ENCODE measurements at places on chromosomes 11 and 22. TPM values are rescaled to one million over a fixed set of nuclear protein-coding genes. Genes with fewer than 3 reads are reported as not detected.

- H3K4me3 ChIP-seq = no peak overlapping the region
- H3K4me1 ChIP-seq = no peaks in the 10 kb centered on the region
- no peaks in the 10 kb centered on the region for H3K27me3 ChIP-seq
Measured at GRCh38 chr22:44068422-44069191, 44.5 kb downstream of the PARVB start.

DNA sequence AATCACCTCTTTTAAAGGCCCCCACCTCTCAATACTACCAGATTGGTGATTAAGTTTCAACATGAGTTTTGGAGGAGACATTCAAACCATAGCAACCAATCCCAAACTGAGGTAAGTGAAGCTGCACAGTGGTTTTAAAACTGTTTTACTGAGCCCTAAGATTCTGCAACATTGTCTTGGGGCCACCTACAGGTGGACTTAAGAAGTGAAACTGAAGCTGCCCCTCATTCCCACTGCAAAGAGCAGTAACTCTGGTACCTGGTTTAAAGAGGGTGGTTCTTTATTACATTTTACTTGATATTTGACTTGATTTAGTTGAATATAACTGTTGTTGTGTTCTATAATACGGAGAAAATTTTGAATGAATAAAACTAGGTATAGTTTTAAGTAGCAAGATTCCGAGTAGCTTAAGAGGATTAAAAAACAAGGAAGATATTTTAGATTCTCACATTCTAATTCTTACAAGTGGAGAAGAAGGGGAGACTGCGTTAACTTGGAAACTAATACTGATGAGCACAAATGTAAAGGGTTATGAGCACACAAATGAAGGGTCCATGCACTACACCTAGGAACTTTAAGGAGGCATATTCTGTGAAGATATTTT is 26.7 kb downstream of the SYT9 start:
- no peaks in the 10 kb centered on the region for H3K27me3 ChIP-seq
- H3K4me3 ChIP-seq = no peak overlapping the region
- no peak overlapping the region for H3K27ac ChIP-seq
- DNase-seq = no peak

GRCh38 chr11:132174362-132175255 is 804.2 kb downstream of the NTM start:
- H3K27me3 ChIP-seq = no peaks in the 10 kb centered on the region
- DNase-seq = no peak
- no peak overlapping the region for H3K4me3 ChIP-seq
- no peaks in the 10 kb centered on the region for H3K4me1 ChIP-seq
- no peaks in the 10 kb centered on the region for H3K36me3 ChIP-seq

GRCh38 chr22:40009951-40010671 is 15.4 kb downstream of the FAM83F start:
- no peak overlapping the region for H3K4me3 ChIP-seq
- H3K27ac ChIP-seq = no peak overlapping the region
- peaks cover 12% of the 10 kb centered on the region for H3K4me1 ChIP-seq
- no peaks in the 10 kb centered on the region for H3K36me3 ChIP-seq
- no peaks in the 10 kb centered on the region for H3K27me3 ChIP-seq

- peak overlapping the region; percentile 59 for H3K27ac ChIP-seq
- H3K4me3 ChIP-seq = no peak overlapping the region
- no peaks in the 10 kb centered on the region for H3K4me1 ChIP-seq
Measured at GRCh38 chr22:17587629-17588028, 24.3 kb downstream of the SLC25A18 start.

DNA sequence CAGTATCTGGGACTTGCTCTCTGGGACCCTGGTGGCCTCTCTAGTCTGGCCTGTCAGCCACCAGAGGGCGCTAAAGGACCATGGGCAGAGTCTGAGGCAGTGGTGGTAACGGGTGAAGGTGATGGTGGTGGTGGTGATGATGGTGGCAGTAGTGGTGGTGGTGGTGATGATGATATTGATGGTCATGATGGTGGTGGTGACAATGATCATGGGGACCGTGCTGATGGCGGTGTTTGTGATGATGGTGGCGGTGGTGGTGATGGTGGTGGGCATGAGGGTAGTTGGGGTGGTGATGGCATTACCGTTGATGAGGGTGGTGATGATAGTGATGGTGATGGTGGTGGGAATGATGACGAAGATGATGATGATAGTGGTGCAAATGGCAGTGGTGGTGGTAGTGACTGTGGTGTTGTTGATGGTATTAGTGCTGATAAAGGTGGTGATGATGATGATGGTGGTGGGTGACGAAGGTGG is 16.0 kb downstream of the TRPM5 start:
- H3K4me1 ChIP-seq = no peaks in the 10 kb centered on the region
- peak; percentile 67 for DNase-seq
- no peak overlapping the region for H3K4me3 ChIP-seq
- H3K36me3 ChIP-seq = no peaks in the 10 kb centered on the region

DNA sequence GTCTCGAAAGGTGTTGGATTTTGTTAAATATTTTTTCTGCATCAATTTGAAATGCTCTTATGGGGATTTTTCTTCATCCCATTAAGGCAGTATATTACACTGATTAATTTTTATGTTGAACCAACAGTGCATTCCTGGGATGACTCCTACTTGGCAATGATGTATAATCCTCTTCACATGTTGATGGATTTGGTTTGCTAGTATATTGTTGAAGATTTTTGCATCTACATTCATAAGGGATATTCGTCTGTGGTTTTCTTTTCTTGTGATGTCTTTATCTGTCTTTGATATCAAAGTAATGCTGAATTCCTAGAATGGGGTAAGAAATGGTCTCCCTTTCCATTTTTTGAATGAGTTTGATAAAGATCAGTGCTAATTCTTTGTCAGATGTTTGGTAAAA is 18.7 kb upstream of the SLC35C1 start:
- H3K36me3 ChIP-seq = no peaks in the 10 kb centered on the region
- DNase-seq = no peak

- H3K27ac ChIP-seq = peak overlapping the region; percentile 21
- H3K27me3 ChIP-seq = no peaks in the 10 kb centered on the region
- H3K4me1 ChIP-seq = no peaks in the 10 kb centered on the region
- H3K4me3 ChIP-seq = no peak overlapping the region
- no peak for DNase-seq
Measured at GRCh38 chr11:48066881-48067800, 86.8 kb downstream of the PTPRJ start.

GRCh38 chr22:38397189-38398085 is 57.6 kb downstream of the KCNJ4 start:
- H3K27me3 ChIP-seq = no peaks in the 10 kb centered on the region
- H3K4me3 ChIP-seq = peak overlapping the region; percentile 89
- H3K36me3 ChIP-seq = no peaks in the 10 kb centered on the region
- H3K27ac ChIP-seq = peak overlapping the region; percentile 98

GRCh38 chr11:130427581-130428315 is 661 bp downstream of the ADAMTS8 start:
- no peak overlapping the region for H3K27ac ChIP-seq
- peaks cover 4% of the 10 kb centered on the region for H3K27me3 ChIP-seq
- H3K4me1 ChIP-seq = peaks cover 25% of the 10 kb centered on the region
- no peaks in the 10 kb centered on the region for H3K36me3 ChIP-seq
- peak overlapping the region; percentile 55 for H3K4me3 ChIP-seq
- DNase-seq = no peak

DNA sequence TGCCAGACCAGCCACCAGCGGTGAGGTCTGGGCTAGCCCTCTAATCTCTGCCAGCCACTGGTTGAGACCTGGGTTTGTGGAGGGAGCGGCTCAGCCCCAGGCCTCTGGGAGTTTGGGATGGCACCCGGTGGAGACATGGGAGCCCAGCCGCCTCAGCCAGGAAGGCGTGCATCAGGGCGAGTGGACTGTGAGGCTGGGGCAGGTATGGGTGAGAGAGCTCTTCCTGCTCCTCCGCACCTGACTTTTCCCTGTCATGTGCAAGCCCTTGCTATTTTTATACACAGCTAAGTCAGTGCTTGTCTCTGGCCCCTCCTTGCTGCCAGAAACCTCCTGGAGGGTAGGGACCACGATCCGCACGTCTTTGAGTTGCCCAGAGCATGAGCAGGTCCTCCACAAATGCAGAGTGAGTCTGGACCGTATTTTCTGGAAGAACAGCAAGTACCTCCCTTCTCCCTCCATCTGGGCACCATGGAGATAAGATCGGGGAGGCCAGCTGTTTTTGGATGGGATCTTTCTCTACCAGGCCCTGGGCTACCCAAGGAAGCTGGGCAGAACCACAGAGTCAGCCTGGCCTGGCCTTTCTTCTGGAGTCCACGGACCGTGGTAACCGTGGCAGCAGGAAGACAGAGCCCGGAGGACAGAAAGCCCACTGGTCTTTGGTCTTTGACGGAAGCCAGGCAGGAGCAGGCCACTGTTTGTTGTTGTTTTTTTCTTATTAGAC is 53.3 kb downstream of the IGLL1 start:
- no peaks in the 10 kb centered on the region for H3K36me3 ChIP-seq
- H3K27me3 ChIP-seq = no peaks in the 10 kb centered on the region
- H3K4me3 ChIP-seq = no peak overlapping the region
- no peak overlapping the region for H3K27ac ChIP-seq

- H3K36me3 ChIP-seq = peaks cover 9% of the 10 kb centered on the region
- H3K4me3 ChIP-seq = no peak overlapping the region
- no peak overlapping the region for H3K27ac ChIP-seq
- H3K27me3 ChIP-seq = no peaks in the 10 kb centered on the region
- no peaks in the 10 kb centered on the region for H3K4me1 ChIP-seq
Measured at GRCh38 chr22:45584121-45584570, 81.5 kb downstream of the FBLN1 start.

DNA sequence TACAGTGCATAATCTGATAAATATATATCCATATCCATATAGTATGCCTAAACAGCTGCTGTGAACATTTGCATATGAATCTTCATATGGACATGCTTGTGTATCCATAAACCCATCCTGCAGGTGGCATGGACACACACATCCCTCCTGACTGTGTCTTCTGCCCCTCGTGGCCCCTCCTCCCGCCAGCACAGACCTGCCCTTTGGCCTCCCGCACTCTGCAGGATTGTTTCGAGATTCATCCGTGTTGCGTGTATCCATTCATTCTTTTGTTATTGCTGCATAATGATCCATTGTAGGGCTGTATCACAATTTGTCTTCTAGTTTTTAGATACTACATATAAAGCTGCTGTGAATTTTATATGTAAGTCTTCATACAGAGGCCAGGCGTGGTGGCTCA is 24.0 kb downstream of the ZBED4 start:
- H3K4me1 ChIP-seq = no peaks in the 10 kb centered on the region
- H3K27ac ChIP-seq = no peak overlapping the region
- no peak overlapping the region for H3K4me3 ChIP-seq
- DNase-seq = no peak

- no peaks in the 10 kb centered on the region for H3K36me3 ChIP-seq
- H3K27me3 ChIP-seq = no peaks in the 10 kb centered on the region
- no peak overlapping the region for H3K27ac ChIP-seq
- DNase-seq = no peak
Measured at GRCh38 chr11:73461964-73462363, 85.8 kb downstream of the RELT start.

DNA sequence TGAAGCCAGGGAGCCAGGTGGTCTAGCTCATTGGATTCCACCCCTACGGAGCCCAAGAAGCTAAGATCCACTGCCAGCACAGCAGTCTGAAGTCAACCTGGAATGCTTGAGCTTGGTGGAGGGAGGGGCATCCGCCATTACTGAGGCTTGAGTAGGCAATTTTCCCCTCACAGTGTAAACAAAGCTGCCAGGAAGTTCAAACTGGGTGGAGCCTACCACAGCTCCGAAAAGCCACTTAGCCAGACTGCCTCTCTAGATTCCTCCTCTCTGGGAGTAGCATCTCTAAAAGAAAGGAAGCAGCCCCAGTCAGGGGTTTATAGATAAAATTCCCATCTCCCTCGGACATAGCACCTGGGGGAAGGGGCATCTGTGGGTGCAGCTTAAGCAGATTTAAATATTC is 620.3 kb downstream of the NELL1 start:
- no peaks in the 10 kb centered on the region for H3K27me3 ChIP-seq
- no peak for DNase-seq
- no peak overlapping the region for H3K4me3 ChIP-seq
- no peaks in the 10 kb centered on the region for H3K36me3 ChIP-seq
- no peak overlapping the region for H3K27ac ChIP-seq
- H3K4me1 ChIP-seq = no peaks in the 10 kb centered on the region

GRCh38 chr11:118921121-118921928 is 4.4 kb downstream of the BCL9L start:
- peak overlapping the region; percentile 94 for H3K27ac ChIP-seq
- H3K36me3 ChIP-seq = no peaks in the 10 kb centered on the region
- H3K4me3 ChIP-seq = peak overlapping the region; percentile 97
- H3K27me3 ChIP-seq = no peaks in the 10 kb centered on the region
- no peaks in the 10 kb centered on the region for H3K4me1 ChIP-seq

Gene ASPHD2
- total RNA-seq = 0.11 TPM

Gene CSTPP1
- total RNA-seq = 14.0 TPM

Gene MAPK8IP2
- total RNA-seq = 0.26 TPM

Gene P2RY6
- 0.19 TPM for total RNA-seq

Gene MPPED1
- not detected for total RNA-seq

Gene C11orf65
- 2.7 TPM for total RNA-seq

Gene ADM
- total RNA-seq = 31.2 TPM

Gene GGTLC2
- total RNA-seq = not detected

Gene RNASEH2C
- total RNA-seq = 105 TPM

Gene CECR2
- 4.0 TPM for total RNA-seq

Gene KCNK7
- 0.39 TPM for total RNA-seq
